ENCODE measurements at places on chromosomes 1 and 21.

DNA sequence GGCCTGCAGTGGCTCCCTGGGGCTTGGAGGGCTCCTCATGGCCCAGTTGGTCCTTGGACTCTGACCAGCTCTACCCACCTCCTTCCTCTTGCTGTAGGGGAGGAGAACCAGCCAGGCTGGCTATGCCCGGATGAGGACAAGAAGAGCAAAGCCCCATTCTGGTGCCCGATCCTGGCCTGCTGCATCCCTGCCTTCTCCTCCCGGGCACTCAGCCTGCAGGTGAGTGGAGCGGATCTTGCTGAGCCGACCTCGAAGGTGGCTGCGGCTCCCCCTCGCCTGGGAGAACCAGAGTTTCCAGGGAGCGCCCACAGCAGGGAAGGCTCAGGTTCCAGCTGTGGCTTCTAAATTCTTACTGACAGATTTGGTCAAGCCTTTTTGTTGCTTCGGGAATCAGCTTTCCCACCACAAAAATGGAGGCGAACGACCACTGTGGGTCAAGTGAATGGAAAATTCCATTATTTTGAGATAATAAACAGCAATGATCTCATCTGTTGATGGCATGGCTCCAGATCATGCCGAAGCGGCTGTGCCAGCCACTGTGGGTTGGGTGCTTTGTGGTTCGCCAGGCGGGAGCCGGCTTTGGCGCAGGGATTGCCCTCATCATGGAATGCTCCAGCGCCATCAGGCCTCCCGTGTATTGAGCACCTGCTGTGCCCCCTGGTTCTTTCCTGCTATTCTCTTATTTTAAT, 106.5 kb upstream of the ACTL8 start:
- DNase-seq, result no peak

DNA sequence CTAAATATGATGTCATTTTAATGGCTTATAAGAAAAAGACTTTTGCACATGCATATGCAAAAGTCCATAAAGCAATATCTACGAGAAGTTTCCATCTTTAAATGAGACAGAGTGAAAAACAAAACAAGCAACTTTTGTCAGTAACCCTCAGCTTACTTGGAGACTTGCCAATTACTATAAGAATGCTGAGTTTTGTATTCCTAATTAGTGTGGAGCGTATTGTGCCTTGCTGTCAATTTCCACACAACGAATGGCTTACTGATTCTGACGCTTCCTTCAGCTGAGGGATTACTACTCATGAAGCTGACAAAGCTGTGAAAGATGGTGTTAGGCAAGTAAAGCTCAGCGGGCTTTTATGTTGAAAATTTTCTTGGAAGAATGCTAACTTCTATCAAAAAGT, 440.4 kb upstream of the ADAMTS5 start:
- DNase-seq, result no peak

DNA sequence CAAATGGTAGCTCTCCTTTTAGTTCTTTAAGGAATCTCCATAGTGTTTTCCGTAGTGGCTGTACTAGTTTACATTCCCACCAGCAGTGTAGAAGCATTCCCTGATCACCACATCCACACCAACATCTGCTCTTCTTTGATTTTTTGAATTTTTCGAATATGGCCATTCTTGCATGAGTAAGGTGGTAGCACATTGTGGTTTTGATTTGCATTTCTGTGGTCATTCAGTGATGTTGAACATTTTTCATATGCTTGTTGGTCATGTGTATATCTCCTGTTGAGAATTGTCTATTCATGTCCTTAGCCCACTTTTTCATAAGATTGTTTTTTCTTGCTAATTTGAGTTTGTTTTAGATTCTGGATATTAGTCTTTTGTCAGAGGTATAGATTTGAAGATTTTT, 84.6 kb upstream of the B3GALT2 start:
- no peak for DNase-seq

DNA sequence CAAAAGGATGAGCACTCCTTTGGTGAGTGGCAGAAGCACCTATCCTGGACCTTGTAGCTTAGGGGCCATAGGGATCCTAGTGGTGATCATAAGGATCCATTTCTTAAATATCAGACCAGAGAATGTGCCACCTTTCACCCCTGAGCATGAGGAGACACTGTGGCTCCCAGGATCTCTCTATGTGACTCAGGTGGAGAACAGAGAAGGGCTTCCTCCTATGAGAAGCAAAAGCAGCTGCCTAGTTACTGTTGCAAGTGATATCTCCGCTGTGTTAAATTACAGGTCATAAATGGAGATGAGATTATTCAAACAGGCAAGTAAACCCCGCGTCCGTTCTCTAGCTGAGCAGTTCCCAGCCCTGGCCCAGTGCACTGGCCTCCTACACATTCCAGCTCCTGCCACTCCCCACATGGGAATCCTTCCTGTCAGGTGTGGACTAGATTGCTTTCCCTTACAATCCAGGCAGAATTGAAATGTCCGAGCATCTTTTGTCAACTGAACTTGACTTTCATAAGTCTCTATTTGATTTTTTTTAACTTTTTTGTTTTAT, 26.3 kb downstream of the CLEC20A start:
- DNase-seq, result no peak

DNA sequence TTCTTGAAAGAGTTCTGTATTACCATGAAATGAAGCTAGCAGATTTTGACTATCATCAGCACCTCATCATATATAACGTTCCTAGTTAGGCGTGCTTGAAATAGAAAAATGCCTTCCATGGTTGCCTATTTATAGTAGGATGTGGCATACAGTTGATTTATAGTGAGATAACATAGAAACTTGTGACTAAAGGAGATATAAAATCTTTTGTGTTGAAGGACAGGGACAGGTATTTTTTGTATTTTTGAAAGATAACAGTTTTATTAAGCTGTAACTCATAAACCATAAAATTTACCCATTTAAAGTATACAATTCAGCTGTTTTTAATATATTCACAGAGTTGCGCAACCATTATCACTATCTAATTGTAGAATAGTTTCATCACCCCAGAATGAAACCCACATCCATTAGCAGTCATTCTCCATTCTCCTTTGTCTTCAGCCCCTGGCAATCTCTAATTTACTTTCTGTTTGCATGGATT, 19.3 kb downstream of the SPEN start:
- no peak for DNase-seq

DNA sequence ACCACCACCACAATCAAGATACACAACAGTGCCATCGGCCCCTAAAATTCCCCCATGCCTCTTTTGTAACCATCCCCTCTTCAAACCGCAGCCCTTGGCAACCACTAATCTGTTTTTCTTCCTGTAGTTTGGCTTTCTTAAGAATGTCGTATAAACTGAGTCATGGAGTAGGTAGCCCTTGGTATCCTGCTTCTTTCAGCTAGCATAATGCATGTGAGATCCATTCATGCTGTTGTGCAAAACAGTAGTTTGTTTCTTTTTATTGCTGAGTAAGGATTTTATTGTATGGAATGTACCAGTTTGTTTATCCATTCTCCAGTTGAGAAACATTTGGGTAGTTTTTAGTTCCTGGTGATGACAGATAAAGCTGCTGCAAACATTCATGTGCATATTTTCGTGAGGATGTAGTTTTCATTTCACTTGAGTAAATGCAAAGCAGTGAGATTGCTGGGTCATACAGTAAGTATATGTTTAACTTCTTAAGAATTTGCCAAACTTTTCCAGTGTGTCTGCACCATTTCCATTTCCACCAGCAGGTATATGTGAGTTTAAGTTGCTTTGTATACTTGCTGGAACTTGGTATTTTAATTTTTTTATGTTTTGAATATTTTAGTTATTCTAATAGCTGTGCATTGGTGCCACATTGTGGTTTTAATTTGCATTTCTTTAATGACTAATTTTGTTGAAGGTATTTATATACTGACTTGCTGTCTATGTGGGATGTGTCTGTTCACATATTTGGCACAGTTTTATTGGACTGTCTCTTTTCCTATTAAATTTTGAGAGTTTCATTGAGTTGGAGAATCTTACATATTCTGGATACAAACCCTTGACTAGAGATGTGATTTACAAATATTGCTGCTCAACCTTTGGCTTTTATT, 148.4 kb upstream of the MAP1LC3C start:
- DNase-seq, result no peak

DNA sequence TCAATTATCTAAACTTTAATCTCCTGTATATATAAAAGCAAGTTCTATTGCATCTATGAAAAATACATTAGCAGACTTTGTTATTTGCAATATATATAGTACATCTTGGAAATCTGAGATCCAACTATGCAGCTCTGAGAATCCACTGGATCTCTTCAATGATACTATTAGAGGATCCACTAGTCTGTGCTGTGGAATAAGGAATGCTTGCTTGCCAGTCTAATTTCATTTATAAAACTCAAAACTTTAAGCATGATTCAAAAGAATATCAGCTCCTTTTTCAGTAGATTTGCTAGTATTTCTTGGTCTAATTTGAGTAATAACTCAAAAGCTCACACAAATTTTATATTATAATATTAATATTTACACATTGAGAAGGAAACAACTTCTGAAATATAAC, 115.1 kb downstream of the SPATA6 start:
- DNase-seq, result no peak
